ENCODE measurements at places on chromosomes 4 and X.

GRCh38 chr4:145930592-145930991, 8.0 kb downstream of the ZNF827 start:
- DNase-seq = no peak

GRCh38 chr4:61739887-61740286, 539.8 kb downstream of the ADGRL3 start:
- no peak for DNase-seq

DNA sequence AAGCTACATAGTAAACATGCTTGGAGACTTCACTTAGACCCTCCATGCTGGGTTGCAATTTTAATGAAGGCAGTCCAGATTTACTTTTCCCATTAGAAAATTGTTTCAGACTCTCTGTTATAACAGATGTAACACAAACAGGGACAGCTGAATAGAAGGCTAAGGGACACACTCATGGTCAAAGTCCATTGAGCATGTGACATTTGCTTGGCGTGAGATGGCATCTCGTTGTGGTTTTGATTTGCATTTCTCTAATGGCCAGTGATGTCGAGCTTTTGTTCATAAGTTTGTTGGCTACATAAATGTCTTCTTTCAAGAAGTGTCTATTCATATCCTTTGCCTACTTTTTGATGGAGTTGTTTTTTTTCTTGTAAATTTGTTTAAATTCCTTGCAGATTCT, 358.2 kb upstream of the CLNK start:
- DNase-seq = no peak

DNA sequence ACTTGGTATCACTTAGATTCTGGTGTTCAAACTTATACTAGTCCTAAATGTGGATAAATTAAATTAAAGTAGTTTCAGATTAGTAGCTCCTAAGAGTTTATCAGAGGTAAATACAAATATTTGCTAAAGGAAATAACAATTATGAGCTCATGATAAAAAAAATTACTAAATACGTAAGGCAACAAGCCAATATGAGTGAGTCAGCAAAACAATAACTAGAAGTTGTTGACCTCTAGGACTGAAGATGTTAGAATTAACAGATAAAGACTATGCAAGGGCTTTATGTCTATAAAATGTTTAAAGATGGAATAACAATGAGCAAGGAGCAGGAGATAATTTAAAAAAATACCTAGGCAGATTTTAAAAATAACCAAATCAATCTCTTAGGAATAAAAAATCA, 195.8 kb downstream of the CLCN4 start:
- DNase-seq = no peak

DNA sequence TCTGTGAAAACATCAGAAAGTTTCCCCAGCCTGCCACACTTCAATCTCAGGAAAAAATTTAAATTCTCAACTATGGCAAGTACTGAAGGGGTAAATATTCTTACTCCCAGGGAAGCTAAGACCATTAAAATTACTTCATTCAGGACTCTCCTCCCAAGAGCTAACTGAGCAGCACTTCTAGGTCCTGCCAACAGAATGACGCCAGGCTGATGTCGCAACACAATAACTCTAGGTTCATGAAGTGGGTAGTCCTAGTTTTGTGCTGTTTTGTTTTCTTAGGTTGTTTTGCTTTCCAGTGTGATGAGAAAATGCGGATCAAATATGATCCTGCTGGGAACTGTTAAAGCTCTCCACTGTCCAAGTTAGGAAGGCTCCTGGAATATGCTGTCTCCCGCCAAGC, 180.0 kb downstream of the NKX6-1 start:
- no peak for DNase-seq

GRCh38 chrX:9952300-9952699, 14.9 kb upstream of the CLDN34 start:
- DNase-seq = no peak

- no peak for DNase-seq
Observed at GRCh38 chrX:31092476-31092875, 20.6 kb upstream of the FTHL17 start.

DNA sequence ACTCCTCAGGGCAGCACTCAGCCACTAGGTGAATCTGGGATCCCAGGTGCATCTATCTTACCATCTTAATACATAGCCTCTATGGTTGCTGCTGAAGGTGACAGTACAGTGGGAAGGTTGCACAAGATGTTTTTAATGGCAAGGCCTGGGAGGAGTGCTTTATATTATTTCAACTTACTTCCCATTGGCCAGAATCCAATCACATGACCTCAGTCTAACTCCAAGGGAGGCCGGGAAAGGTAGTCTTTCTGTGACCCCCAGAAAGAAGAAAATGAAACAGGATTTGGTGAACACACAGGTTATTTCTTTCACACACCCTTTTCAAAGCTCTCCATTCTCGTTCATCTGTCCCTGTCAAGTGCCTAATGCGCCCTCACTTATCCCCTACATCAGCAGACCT, 189.1 kb upstream of the ATP6AP2 start:
- no peak for DNase-seq

Measured in activated T-helper 1 cell treated with anti-CD3 and anti-CD28 coated beads, Interleukin-2, amount 50 U/mL, for 16 hours (primary cell).